GM23248 (cell line): ENCODE measurements at places on chromosomes 7 and 10. TPM values are rescaled to one million over a fixed set of nuclear protein-coding genes. Genes with fewer than 3 reads are reported as not detected.
A peak's percentile ranks its signal among the peaks of the same experiment; 100 is the strongest.

The DENND2A gene
- 0.78 and 1.6 TPM in 2 replicates for polyA plus RNA-seq

- no peak for DNase-seq
- H3K27me3 ChIP-seq: no peaks in the 10 kb centered on the region
- H3K4me3 ChIP-seq: no peak overlapping the region
- no peak overlapping the region for H3K27ac ChIP-seq
- H3K4me1 ChIP-seq: no peaks in the 10 kb centered on the region
These were observed 168.2 kb downstream of the SEPTIN7 start for GRCh38 chr7:35969066-35969465.

DNA sequence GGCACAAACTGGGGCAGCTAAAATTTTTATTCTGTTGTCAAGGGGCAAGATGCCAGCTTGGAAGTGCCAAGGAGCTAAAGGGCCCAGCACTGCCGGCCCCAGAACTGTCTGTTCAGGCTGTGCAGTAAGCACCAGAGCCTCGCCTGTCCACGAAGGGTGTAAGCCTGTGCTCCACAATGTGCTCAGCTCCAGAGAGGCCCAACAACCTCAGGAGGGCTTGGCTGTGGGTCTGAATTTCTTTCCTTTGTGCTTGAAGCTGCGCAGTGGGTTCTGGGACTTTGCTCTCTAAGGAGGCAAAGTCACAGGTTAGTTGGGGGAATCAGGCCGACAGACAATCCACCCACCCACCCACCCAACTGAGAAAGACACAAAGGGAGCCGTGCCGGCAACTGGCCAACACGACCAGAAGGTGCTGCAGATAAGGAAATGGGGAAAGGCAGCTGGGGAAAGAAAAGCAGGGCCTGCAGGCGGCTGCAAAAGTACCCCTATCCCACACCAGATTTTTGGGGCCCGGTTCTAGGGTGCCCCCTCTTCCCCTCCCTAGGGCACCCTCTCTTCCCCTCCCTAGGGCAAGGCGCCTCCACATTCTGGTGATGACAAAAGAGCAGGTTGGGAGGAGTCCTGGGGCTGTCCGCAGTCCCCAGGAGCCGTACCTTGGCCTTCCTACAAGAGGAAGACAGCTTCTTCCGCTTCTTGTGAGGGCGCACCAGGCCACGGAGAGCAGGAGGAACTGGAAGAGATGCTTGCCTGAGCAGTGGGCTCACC is 7.7 kb downstream of the DDX56 start:
- no peak for DNase-seq
- no peaks in the 10 kb centered on the region for H3K27me3 ChIP-seq
- no peaks in the 10 kb centered on the region for H3K4me1 ChIP-seq
- H3K27ac ChIP-seq: no peak overlapping the region
- peaks cover 34% of the 10 kb centered on the region; the same call in 1 of the 2 replicates for H3K36me3 ChIP-seq

GRCh38 chr7:51015581-51015980 is 232.9 kb upstream of the GRB10 start:
- H3K27me3 ChIP-seq: peaks cover 5% of the 10 kb centered on the region; the same call in 1 of the 2 replicates
- no peaks in the 10 kb centered on the region for H3K36me3 ChIP-seq
- no peak overlapping the region for H3K27ac ChIP-seq

The STAMBPL1 gene
- polyA plus RNA-seq: 13.3 and 15.1 TPM in 2 replicates

DNA sequence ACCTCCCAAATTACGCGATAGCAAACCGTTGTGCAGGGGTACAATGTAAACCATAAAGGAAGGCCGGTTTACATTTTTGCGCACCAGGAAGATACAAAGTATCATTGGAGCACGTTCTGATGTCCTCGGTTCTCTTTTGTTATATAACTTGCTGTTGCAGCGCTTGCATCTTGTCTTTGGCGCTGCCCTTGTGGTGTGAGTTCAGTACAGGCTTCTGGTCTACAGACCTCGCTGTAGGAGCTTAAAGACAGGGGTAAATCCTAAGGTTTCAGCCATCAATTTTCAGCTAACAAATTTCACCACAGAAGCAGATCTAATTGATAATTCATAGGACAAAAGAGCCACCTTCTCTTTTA is 1.5 kb upstream of the MKX start:
- H3K27me3 ChIP-seq: peaks cover 14% of the 10 kb centered on the region
- no peak for DNase-seq
- peaks cover 7% of the 10 kb centered on the region; the same call in 1 of the 2 replicates for H3K4me1 ChIP-seq
- 0 out of 2 replicates have a peak overlapping the region, but pooled peaks have one; percentile 77 for H3K4me3 ChIP-seq
- H3K36me3 ChIP-seq: no peaks in the 10 kb centered on the region

The NPFFR1 gene
- not detected in 2 replicates for polyA plus RNA-seq

DNA sequence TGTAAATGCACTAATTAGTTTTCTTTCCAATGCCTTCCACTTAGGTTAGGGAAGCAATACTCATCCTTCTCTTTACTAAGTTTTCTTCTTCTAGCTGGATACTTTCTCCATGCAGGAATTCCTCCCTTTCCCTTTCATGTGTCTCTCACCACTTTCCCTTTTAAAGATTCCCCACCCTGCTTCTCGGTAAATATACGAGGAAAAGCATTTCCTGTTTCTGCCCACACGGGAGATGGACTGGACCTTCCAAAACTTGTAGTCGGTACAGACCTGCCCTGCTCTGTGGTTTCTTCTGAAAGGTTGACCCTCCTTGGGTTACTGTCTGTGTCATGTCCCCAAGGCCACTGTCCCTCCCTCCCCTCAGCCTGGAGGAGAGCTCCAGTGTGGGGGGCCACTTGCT is 58.9 kb upstream of the LYZL2 start:
- no peak overlapping the region for H3K4me3 ChIP-seq
- no peak overlapping the region for H3K27ac ChIP-seq
- DNase-seq: no peak
- H3K27me3 ChIP-seq: no peaks in the 10 kb centered on the region
- H3K4me1 ChIP-seq: peaks cover 8% of the 10 kb centered on the region

- no peaks in the 10 kb centered on the region for H3K27me3 ChIP-seq
- no peak overlapping the region for H3K27ac ChIP-seq
- no peak overlapping the region for H3K4me3 ChIP-seq
- DNase-seq: peak; percentile 3
- no peaks in the 10 kb centered on the region for H3K36me3 ChIP-seq
These were observed 128.5 kb downstream of the ANKRD7 start for GRCh38 chr7:118352867-118353453.

- no peak for DNase-seq
- no peak overlapping the region for H3K27ac ChIP-seq
- H3K27me3 ChIP-seq: peaks cover 30% of the 10 kb centered on the region
- H3K4me1 ChIP-seq: no peaks in the 10 kb centered on the region
These were observed 10.6 kb downstream of the PDE6C start for GRCh38 chr10:93622942-93623341.

DNA sequence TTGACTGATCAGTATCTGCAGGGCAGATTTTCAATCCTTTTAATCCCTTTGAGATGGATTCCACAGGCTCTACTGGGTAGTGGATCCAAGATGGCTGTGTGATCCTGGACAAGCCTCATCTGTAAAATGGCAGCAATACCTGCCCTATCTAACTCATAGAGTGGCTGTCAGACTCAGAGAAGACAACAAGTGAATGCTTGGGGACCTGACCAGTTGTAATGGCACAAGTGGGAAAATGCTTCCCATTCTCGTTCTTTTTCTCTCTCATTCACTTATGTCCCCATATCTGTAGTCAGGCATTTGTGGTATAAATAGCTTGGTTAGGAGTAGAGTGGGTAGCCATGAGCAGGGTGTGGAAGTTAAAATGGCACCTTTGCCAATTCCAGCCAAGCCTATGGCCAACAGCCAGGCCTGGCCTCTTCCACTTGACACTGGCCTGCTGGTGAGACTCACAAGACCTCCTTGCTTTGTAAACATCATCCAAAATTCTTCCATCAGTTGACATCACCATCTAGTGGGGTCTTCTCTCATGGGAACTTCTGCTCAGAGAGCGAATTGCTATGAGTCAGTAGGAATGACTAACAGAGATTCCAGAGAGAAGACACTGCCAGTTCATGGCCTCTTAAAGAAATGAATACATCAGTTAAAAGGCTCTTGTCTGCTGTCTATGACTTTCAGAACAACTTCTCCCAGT is 150.1 kb downstream of the PLPP4 start:
- H3K4me3 ChIP-seq: no peak overlapping the region
- DNase-seq: peak; percentile 93
- no peaks in the 10 kb centered on the region for H3K27me3 ChIP-seq
- H3K27ac ChIP-seq: peak overlapping the region; percentile 32
- no peaks in the 10 kb centered on the region for H3K36me3 ChIP-seq
- peaks cover 15% of the 10 kb centered on the region for H3K4me1 ChIP-seq

DNA sequence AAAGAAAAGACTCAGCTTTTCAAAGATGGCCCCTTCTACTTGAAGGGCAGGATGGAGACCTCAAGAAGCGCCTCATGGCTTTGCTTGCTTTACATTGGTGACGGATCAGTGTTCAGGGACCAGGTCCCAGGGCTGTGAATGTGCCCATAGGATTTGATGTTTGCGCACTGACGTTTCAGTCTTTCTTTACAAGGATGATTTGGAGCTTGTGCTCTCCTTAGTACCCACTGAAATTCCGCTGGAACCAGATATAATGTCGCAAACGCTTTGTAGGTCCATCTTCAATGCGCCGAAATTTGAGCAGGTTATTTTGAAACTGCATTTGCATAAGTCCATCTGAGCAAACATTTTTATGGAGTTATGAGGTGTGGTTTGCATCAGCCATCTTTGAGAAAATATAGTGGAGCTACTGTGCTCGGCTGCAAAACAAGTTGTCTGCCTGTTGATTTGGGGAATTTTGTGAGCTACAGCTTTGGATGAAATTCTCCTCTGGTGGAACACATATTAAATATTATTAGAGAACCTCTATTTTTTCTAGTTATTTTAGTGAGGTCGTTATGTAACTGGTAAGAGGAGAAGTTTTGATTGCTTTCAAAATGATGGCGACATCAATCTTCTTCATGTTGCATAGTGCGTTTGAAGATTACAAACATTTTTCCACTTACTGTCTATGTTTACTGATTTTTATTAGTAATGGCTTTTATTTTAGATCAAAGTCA is 2.4 kb downstream of the RBM20 start:
- no peak for DNase-seq
- H3K27ac ChIP-seq: no peak overlapping the region
- 0 out of 2 replicates have a peak, but pooled peaks cover 4% of the 10 kb centered on the region for H3K4me1 ChIP-seq
- H3K36me3 ChIP-seq: no peaks in the 10 kb centered on the region
- peaks cover 61% of the 10 kb centered on the region for H3K27me3 ChIP-seq
- no peak overlapping the region for H3K4me3 ChIP-seq

The GATA3 gene
- polyA plus RNA-seq: not detected in 2 replicates

The PTPRZ1 gene
- polyA plus RNA-seq: not detected in 2 replicates

- no peaks in the 10 kb centered on the region for H3K36me3 ChIP-seq
- DNase-seq: peak; percentile 53
These were observed 2.8 kb upstream of the LZTS2 start for GRCh38 chr10:100996678-100997359.

The PDE6C gene
- polyA plus RNA-seq: 0.08 TPM in 1 of 2 replicates, not detected in the other

The ATRNL1 gene
- polyA plus RNA-seq: not detected in 2 replicates

GRCh38 chr10:127899766-127900387 is 7.0 kb upstream of the PTPRE start:
- H3K27me3 ChIP-seq: no peaks in the 10 kb centered on the region
- no peak overlapping the region for H3K27ac ChIP-seq
- no peaks in the 10 kb centered on the region for H3K4me1 ChIP-seq
- H3K36me3 ChIP-seq: no peaks in the 10 kb centered on the region
- no peak overlapping the region for H3K4me3 ChIP-seq
- no peak for DNase-seq

The RTKN2 gene
- polyA plus RNA-seq: 0.15 and 0.41 TPM in 2 replicates

- H3K27me3 ChIP-seq: peaks cover 7% of the 10 kb centered on the region; the same call in 1 of the 2 replicates
- no peak overlapping the region for H3K4me3 ChIP-seq
- H3K4me1 ChIP-seq: no peaks in the 10 kb centered on the region
- H3K36me3 ChIP-seq: no peaks in the 10 kb centered on the region
These were observed 61.5 kb downstream of the CHN2 start for GRCh38 chr7:29255906-29256692.

The FAM171A1 gene
- 11.2 and 11.4 TPM in 2 replicates for polyA plus RNA-seq

- H3K4me3 ChIP-seq: no peak overlapping the region
- H3K27me3 ChIP-seq: no peaks in the 10 kb centered on the region
- no peaks in the 10 kb centered on the region; the same call in 1 of the 2 replicates for H3K4me1 ChIP-seq
- H3K36me3 ChIP-seq: no peaks in the 10 kb centered on the region
These were observed 19.4 kb downstream of the HIPK2 start for GRCh38 chr7:139758388-139758787.

DNA sequence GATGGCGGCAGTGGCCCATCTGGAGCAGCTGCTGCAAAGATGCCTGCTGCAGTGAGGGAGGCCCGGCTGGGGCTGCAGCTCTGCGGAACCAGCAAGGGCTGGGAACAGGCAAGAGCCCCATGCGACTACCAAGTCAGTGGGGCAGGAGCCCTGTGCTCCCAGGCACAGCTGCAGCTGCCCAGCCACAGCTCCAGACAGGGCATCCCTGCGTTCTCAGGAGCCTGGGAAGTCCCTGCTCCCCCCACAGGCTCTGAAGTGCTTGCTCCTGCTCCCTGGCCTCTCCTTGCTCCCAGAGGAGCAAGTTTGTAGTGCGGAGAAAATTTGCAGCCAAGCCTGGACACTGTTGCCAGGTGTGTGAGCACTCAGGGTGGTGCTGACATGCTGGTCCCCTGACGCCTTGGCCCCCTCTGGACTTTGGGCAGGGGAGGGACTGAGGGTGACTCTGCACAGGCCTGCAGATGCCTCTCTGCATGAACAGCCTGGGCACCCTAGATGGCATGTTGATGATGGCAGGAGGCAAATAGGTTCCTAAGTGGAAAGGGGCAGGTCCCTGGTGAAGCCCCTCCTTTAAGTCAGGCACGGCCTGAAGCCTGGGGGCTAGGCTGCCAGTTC is 105.6 kb downstream of the LYZL1 start:
- no peak for DNase-seq
- no peaks in the 10 kb centered on the region for H3K4me1 ChIP-seq
- H3K27me3 ChIP-seq: peaks cover 29% of the 10 kb centered on the region
- H3K27ac ChIP-seq: no peak overlapping the region

- peak overlapping the region; percentile 69 for H3K27ac ChIP-seq
- H3K4me3 ChIP-seq: no peak overlapping the region
- DNase-seq: peak; percentile 97
- H3K4me1 ChIP-seq: peaks cover 19% of the 10 kb centered on the region
These were observed 122.7 kb downstream of the MAD1L1 start for GRCh38 chr7:2109936-2110609.

DNA sequence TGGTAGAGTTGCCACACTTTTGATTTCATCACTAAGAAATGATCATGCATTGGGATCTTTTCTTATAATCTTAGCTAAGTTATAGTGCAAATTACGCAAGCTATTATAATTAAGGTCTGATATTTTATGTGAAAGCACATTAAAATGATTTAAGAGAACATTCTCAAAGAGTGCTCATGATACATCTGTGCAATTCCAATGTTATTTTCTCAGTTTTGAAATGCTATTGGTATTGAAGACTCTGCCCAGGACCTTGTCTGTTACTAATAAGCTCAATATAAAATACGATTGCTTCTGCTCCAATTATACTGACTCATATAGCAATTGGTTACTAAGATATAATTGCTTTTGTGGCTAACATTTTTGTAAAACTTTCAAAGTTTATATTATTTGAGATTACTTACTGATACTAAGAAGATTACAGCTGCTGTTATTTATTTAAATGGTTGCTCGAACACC is 180.9 kb downstream of the ADAM12 start:
- DNase-seq: peak; percentile 58
- peaks cover 45% of the 10 kb centered on the region for H3K4me1 ChIP-seq
- H3K27me3 ChIP-seq: no peaks in the 10 kb centered on the region
- peak overlapping the region; percentile 51 for H3K27ac ChIP-seq

GRCh38 chr10:124185084-124185483 is 91.7 kb upstream of the CHST15 start:
- DNase-seq: no peak
- H3K4me3 ChIP-seq: no peak overlapping the region
- H3K27ac ChIP-seq: no peak overlapping the region
- no peaks in the 10 kb centered on the region for H3K27me3 ChIP-seq
- H3K36me3 ChIP-seq: no peaks in the 10 kb centered on the region

The ZNF488 gene
- 0.11 TPM in 1 of 2 replicates, not detected in the other for polyA plus RNA-seq
